Airway epithelial cell (primary cell): ENCODE measurements at places on chromosomes 2 and 18. TPM values are rescaled to one million over a fixed set of nuclear protein-coding genes. Genes with fewer than 3 reads are reported as not detected.

Gene NEB
- total RNA-seq = 0.07 TPM in 1 of 2 replicates, not detected in the other

Gene SERTAD2
- 15.4 and 23.6 TPM in 2 replicates for total RNA-seq

Gene PTPN4
- total RNA-seq = 4.6 and 10.2 TPM in 2 replicates

Gene ANO7
- 0.79 and 1.1 TPM in 2 replicates for total RNA-seq

Gene SLC4A5
- 0.14 TPM in 1 of 2 replicates, not detected in the other for total RNA-seq

Gene MATN3
- total RNA-seq = 0.70 and 1.2 TPM in 2 replicates

Gene ELOA2
- not detected in 2 replicates for total RNA-seq

Gene CNTNAP5
- total RNA-seq = not detected in 2 replicates

Gene MYCN
- total RNA-seq = 0.23 TPM in 1 of 2 replicates, not detected in the other

Gene AKAIN1
- not detected in 2 replicates for total RNA-seq

Gene CCDC68
- 0.79 and 2.7 TPM in 2 replicates for total RNA-seq

Gene VWC2L
- total RNA-seq = not detected in 2 replicates

Gene KCNJ3
- not detected in 2 replicates for total RNA-seq

Gene SKOR2
- total RNA-seq = not detected in 2 replicates

Gene NYAP2
- total RNA-seq = not detected in 2 replicates

Gene ANKRD30BL
- total RNA-seq = not detected in 2 replicates

Gene LIMS1
- total RNA-seq = 58.9 and 60.7 TPM in 2 replicates

Gene CCL20
- 14.9 and 17.5 TPM in 2 replicates for total RNA-seq

Gene LRRC30
- not detected in 2 replicates for total RNA-seq

Gene PTPRN
- 0.49 TPM in 1 of 2 replicates, not detected in the other for total RNA-seq

Gene CD28
- not detected in 2 replicates for total RNA-seq

Gene SCYGR1
- total RNA-seq = not detected in 2 replicates

Gene MARCO
- total RNA-seq = not detected in 2 replicates

Gene PDE6D
- total RNA-seq = 20.0 and 26.4 TPM in 2 replicates

Gene SERPINB11
- total RNA-seq = 0.05 and 0.35 TPM in 2 replicates

Gene DYSF
- total RNA-seq = 7.0 and 7.2 TPM in 2 replicates
